Endothelial cell of umbilical vein (primary cell): ENCODE measurements at places on chromosomes 1 and 21.

DNA sequence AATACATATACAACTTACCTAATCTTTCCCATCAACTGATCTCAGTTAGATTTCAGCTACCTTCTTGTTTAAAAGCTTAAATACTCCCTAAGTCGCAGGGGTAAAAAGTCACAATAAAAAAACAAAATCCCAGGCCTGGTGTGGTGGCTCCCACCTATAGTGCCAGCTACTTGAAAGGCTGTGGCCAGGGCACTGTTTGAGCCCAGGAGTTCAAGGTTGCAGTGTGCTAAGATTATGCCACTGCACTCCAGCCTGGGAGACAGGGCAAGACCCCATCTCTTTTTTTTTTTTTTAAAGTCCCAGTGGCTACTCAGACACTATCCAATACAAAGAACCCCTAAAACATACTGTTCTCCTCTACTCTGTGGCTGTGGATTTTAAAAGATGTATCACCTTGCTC lies 228.3 kb downstream of the DENND1B start:
- no peak for DNase-seq

DNA sequence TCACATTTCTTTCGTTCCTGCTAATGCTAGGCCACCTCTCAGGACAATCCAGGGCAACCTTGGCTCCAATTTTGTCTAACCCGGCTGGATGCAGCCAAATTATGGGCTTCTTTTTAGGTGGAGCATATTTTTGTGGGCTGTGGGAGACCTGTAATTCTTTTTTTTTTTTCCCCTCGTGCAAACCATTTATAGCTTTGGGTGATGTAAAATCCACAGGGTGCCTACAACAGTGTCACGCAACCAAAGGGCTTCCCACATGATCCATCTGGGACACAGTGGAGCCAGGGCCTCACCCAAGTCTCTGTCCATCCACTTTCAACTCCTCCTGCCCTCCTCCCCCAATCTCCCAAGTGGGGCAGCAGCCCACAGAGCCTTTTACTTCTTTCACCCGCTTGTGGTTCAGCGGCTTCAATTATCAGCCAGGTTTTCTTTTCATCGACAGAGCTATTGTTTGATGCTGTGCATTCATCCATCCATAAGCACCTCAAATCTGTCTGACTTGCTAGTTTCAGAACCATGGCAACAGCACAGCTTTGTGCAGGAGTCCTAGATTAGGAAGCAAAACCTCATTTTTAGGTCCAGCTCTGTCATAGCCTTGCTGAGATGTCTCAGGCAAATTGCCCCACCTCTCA lies 10.0 kb upstream of the OVAAL start:
- DNase-seq: no peak

DNA sequence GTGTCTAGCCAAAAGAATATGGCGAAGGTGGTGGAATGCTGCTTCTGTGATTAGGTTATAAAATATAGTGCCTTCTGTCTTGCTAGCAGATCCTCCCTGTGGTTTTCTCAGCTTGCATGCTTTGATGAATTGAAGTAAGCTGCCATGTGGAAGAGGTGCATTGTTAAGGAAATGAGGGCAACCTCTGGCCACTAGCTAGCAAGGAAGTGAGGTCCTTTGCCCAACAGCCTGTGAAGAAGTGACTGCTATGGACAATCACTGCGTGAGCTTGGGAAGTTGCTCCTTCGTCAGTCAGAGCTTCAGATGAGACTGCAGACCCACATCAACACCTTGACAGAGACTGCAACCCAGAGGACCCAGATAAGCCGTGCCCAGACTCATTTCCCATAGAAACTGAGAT lies 109.4 kb downstream of the GIPC2 start:
- no peak for DNase-seq

DNA sequence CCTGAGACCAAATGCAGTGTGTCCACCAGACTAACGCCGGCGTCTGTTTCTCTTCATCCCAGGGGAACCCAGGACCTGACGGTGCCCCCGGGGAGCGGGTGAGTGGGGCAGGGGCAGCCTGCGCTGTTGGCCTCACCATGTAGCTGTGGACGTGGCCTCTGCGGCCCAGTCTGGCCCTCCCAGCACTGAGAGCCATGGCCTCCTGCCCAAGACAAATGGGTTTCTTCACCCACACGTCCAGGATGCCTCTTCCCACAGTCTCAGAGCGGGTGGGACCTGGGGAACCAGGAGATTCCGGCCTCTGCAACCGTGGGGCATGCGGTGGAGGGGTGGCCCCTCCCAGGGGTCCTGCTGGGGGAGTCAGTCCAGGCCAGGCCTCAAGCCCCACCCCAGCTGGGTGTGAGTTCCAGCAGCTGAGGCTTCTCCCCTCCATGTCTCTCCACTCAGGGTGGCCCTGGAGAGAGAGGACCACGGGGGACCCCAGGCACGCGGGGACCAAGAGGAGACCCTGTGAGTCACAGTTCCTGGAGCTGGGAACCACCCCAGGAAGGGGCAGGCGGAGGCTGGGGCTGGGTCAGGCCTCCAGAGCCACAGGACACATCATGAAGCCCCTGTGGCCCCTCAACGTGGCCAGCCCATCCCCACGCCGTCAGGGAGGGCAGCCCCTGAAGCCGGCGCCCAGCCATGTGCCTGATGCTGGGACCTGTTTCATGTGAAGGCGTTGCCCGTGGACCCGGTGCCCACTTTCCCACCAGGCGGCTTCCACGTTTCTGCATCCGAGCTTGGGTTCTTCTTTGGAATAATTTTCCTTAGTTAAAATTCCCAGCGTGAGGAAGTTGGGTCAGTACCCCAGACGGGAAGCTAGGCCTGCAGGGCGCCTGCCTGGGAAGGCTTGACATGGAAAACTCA lies 11.0 kb downstream of the COL6A1 start:
- no peak for DNase-seq
